ENCODE measurements at places on chromosomes 7 and 10. TPM values are rescaled to one million over a fixed set of nuclear protein-coding genes. Genes with fewer than 3 reads are reported as not detected.

Gene HOXA5
- total RNA-seq, result 16.0 TPM

Gene PHYH
- total RNA-seq, result 29.6 TPM

GRCh38 chr7:142984297-142984696 lies 22.1 kb upstream of the KEL start:
- no peak overlapping the region for H3K4me3 ChIP-seq
- H3K27me3 ChIP-seq, result no peaks in the 10 kb centered on the region
- DNase-seq, result no peak
- no peaks in the 10 kb centered on the region for H3K36me3 ChIP-seq
- no peaks in the 10 kb centered on the region for H3K4me1 ChIP-seq

DNA sequence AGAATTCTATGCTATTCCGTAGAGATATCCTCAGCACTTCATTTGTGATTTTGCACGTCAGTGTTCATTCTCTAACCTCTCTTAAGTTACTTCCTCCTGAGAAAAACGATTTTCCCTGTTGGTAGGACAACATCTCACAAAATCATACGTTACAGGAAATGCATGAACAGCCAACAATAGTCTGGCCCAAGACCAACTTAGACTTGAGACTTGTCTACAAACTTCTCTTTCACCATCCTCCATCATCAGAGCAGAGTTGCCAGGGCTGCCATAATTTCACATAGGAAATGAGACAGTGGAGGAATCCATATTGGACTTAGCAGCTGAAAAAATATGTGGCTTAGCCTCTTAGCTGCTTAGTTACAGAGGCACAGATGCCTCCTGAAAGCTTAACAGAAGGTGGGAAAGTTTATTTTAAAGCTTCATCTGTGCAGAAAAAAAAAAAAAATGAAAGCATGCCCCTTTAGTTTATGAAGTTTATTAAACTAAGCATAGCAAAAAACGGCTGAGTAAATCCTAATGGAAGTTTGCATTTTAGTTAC lies 222.5 kb upstream of the CACNA2D1 start:
- no peaks in the 10 kb centered on the region for H3K4me1 ChIP-seq
- H3K27me3 ChIP-seq, result no peaks in the 10 kb centered on the region
- H3K36me3 ChIP-seq, result no peaks in the 10 kb centered on the region
- H3K27ac ChIP-seq, result no peak overlapping the region

- no peak overlapping the region for H3K27ac ChIP-seq
- no peaks in the 10 kb centered on the region for H3K27me3 ChIP-seq
- H3K36me3 ChIP-seq, result no peaks in the 10 kb centered on the region
- DNase-seq, result no peak
Observed at GRCh38 chr10:106992055-106992454, 172.5 kb downstream of the SORCS1 start.

DNA sequence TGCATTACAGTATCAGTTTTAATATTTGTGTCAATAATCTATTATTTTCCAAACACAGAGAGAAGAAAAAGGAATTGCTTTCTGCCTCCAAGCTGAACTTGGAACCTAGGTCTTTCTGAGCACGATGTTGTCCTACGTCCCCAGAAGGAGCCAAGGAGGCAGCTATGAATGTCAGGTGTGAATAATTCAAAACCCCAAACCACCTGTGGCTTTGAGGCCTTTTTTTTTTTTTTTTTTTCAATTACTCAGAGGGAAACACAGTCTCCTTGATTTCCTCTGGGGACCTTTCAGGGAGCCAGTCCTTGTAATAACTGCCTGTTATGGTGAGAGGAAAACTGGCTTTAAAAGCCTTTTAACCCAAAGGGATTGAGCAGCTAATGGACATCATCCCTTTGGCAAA lies 8.3 kb downstream of the GPR85 start:
- no peak for DNase-seq
- no peaks in the 10 kb centered on the region for H3K27me3 ChIP-seq
- H3K4me1 ChIP-seq, result no peaks in the 10 kb centered on the region
- H3K27ac ChIP-seq, result no peak overlapping the region
- H3K4me3 ChIP-seq, result no peak overlapping the region

- DNase-seq, result no peak
- no peak overlapping the region for H3K4me3 ChIP-seq
- H3K27ac ChIP-seq, result no peak overlapping the region
- no peaks in the 10 kb centered on the region for H3K27me3 ChIP-seq
- H3K4me1 ChIP-seq, result no peaks in the 10 kb centered on the region
Observed at GRCh38 chr10:16689227-16689626, 128.0 kb downstream of the RSU1 start.

Gene TRAPPC14
- 19.7 TPM for total RNA-seq

All from upper lobe of right lung (tissue), 1 donor.